Foreskin keratinocyte (primary cell): ENCODE measurements at places on chromosomes 3 and 15. TPM values are rescaled to one million over a fixed set of nuclear protein-coding genes. Genes with fewer than 3 reads are reported as not detected.

MED12L gene
- 0.34 and 0.35 TPM in 2 replicates for total RNA-seq

EPHA3 gene
- total RNA-seq: 0.04 TPM in 1 of 2 replicates, not detected in the other

FAM3D gene
- not detected in 2 replicates for total RNA-seq

GRCh38 chr3:150407808-150408220 is 284 bp upstream of the TSC22D2 start:
- no peak for DNase-seq

DNA sequence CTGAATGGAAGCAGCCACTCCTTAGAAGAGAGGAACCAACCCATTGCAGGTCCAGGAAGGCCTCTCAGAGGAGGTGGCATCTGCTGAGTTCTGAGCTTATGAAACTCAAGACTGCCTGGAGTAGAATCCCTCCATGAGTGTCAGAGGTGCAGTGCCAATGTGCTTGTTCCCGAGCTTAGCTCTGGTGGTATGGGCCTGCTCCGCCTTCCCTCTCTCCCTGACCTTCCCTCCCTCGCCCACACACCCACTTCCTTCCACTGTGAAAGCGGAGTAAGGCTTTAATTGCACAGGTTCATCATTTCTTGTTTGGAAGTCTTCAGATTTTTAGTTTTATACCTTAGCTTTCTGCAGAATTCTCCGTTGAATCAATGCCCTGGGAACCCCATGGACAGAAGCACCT is 208.0 kb upstream of the BHLHE40 start:
- no peak for DNase-seq

DNA sequence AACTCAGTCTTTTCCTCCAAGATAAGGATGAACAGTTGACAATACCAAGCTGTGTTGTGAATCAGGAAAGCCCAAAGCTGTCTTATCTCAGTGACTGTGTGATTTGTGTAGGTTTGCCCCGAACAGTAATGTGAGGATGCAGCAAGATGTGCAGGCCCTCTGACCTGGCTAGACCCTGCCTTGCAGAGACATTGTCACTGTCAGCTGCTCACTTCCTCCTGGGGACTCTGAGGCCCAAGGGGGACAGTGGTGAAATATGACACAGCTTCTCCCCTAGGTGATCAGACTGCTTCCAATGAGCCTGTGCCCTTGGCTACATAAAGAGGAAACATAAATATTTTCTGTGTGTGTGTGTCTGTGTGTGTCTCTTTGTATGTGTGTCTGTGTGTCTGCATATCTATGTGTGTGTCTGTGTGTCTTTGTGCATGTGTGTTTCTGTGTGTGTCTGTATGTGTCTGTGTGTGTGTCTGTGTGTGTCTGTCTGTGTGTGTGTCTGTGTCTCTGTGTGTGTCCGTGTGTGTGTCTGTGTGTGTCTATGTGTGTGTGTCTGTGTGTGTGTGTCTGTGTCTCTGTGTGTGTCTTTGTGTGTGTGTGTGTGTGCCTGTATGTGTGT is 21.7 kb downstream of the LRRK1 start:
- DNase-seq: no peak

- no peak for DNase-seq
Measured at GRCh38 chr15:87490666-87491065, 765.9 kb downstream of the NTRK3 start.

DNA sequence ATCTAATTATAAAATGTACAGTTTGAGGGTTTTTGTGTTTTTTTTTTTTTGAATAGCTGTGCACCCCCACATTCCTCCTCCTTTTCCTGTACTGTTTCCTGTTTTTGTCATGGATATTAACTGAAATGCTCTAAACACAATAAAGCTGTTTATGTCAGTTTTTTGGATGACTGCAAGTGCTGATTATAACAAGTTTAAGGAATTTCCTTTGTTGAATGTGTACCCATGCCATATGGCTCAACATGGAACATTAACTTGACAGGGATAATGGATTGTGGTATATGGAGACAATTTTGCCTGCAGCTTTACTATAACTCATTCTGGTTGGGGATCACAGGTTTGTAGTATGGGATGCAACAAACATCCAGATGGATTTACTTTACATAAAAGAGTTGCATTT is 216.4 kb downstream of the TCF12 start:
- no peak for DNase-seq

DNA sequence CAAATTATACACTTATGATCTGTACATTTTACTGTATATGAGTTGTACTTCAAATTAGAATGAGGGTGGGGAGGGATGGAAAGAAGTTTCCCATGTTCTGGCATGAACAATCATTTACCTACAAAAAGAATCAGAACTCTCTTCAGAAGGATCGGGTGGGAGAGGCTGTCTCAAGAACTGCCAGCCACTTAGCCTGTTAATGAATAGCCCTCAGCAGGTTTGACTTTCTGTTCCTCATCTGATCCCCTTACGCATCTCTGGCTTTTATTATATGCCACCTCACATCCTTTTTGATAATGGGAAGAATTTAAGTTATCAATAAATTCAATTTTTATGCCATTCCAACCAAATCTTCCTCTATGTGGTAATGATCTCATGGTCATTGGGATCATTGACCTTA is 168.3 kb upstream of the TGFBR2 start:
- no peak for DNase-seq

DNA sequence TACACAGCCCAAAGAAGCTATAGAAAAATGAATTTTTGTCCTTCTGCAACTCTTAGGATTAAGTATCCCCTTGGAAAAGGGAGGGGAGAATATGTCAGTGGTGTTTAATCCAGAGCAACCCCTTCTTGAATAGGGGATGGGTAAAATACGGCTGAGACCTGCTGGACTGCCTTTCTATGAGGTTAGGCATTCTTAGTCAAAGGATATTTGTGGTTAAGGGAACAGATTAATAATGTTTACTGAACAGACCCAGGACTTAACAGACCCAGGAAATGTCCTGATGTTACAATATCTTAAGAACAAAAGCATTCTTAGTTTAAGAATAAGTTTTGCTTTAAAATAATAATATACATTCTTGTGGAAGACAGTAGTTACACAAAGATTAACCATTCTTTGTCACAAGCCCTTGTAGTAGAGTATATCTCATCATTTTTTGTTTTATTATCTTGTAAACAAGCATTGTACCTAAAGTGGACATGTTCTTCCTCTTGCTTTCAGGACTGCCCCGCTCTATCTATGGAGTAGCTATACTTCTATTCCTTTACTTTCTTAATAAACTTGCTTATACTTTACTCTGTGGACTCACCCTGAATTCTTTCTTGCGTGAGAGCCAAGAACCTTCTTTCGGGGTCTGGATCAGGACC is 43.8 kb upstream of the B3GALNT1 start:
- no peak for DNase-seq

DNA sequence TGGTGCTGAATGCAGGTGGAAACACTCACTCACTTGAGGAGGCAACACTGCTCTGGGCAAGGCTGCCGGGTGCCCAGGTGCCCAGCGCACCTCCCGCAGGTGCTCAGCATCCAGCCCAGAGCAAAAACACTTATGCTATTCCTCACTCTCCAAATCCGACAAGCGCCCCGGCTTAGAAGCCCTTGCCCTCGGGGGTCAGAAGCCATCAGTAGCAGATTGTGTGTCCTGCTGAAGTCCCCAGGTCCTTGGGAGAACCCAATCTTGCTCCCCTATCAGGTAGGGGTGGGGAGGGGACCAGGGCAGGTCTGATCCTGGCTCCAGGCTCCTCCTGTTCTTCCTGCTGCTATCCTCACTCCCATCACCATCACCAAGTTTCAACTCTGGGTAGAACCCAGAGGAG is 46.7 kb downstream of the TLE3 start:
- DNase-seq: no peak
